Head of caudate nucleus (tissue), 42 donors: ENCODE measurements at places on chromosomes 4 and X.

DNA sequence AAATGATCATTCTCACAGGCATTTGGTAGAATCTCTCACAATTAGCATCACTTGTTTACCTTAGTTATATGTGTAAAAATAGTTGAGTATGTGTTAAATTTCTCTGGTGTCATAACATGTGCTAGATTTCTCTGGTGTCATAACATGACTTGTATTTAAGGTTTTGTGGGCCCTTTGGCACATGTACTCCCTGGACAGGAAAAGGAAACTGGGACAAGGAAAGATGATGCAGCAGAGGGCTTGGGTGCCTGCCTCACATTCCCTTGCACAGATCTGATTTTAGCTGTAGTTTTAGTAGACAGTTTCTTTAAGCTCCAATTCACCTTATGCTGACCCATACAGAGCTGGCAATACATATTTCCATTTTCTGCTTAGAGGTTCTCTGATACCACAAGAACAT is 726.0 kb downstream of the C4orf33 start:
- no peak for DNase-seq

DNA sequence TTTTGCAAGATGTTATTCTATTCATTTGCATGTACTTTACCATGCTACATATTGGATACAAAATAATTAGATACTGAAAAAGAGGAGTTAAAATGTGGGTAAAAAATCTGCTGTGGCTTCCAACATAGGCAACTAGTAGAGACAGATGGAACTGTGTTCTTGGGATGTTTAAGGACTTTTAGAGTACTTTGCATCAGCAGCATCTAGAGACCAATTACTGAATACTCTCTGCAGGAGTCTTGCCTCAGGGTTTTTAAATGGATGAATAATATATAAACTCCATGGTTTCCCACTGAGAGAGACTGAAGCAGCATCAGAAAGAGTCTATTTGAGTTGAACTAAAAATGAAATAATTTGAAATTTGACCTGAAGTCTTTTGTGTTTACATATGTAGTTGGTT is 676.7 kb downstream of the GALNTL6 start:
- no peak for DNase-seq

DNA sequence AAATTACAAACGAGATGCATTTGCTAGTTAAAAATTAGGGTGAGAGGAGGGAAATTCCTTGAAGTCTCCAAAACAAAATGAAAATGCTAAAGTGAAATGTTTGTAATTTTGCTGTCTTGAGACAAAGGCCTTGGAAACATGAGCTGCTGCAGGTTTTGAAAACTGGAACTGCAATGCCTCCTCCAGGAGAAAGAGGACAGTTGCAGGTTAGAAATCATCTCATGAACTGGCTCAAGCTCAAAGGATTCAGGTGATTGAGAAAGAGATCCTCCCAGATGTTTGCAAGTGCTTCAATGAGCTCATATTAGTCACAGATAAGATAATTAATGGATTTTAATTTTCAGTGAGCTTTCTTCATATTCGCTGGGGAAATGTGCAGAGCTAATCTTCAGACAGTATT is 32.4 kb downstream of the SMPX start:
- DNase-seq = no peak

- no peak for DNase-seq
Observed at GRCh38 chr4:37983951-37984350, 23.8 kb downstream of the PTTG2 start.

- no peak for DNase-seq
Observed at GRCh38 chr4:56860781-56861180, 39.3 kb upstream of the SPINK2 start.

DNA sequence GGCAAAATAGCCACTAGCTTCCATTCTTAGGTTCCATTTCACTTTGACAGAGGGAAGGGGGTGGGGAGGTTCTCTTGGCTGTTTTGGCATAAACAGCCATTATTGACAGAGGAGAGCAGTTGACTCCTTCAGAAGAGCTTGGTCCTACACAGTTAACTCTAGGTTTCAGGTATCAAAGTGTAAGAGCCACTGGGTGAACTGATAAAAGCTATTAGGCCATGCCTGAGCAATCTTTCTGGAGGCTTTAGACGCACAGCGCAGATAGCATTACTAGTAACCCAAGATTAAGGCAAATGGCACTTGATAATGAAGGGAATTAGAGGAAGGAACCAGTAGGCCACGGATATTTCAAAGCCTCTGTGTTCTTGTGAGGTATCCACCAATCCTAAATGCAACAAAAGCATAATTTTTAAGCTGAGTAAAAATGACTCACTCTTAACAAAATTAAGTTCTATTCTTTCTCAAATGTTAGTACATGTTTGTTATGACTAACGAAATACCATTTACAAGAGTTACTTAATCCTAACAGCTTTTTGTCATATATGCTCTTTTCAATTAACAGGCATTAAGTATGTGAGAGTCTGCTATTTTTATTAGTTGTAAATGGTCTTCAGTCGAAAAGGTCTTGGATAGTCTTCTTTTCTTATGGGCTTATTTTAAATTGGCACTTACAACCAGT is 53.6 kb downstream of the SLC7A11 start:
- no peak for DNase-seq

DNA sequence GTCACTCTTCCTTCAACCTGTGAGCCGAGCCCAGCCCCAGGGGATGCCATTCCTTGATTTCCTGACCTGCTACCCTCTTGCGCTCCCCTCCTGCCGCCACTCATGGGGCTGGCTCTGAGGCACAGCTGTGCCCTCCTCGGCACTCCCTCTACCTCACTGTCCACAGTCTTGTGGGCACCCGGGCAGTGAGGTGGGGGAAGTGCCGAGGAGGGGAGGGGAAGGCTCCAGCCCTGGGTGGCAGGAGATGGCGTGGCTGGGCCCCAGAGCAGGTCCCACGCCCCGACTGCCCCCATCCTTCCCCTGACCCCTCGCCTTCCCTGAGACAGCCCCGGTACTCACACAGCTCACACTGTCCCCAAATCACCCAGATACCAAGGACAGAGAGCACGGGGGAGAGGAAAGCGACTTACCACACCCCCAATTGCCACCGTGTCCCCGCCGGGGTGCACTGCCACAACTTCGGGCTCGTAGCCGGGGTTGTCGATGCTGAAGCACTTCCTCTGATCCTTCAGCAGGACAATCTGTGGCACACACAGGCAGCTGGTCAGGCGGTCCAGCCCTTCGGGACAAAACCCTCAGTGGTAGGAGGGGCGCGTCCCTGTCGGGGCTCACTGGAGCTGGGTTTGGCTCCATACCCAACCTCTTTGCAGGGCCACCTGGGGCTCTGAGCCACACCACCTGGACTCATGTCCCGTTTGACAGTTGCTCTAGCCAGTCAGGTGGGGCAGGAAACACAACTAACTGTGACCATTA is 37.9 kb downstream of the WDR1 start:
- no peak for DNase-seq

DNA sequence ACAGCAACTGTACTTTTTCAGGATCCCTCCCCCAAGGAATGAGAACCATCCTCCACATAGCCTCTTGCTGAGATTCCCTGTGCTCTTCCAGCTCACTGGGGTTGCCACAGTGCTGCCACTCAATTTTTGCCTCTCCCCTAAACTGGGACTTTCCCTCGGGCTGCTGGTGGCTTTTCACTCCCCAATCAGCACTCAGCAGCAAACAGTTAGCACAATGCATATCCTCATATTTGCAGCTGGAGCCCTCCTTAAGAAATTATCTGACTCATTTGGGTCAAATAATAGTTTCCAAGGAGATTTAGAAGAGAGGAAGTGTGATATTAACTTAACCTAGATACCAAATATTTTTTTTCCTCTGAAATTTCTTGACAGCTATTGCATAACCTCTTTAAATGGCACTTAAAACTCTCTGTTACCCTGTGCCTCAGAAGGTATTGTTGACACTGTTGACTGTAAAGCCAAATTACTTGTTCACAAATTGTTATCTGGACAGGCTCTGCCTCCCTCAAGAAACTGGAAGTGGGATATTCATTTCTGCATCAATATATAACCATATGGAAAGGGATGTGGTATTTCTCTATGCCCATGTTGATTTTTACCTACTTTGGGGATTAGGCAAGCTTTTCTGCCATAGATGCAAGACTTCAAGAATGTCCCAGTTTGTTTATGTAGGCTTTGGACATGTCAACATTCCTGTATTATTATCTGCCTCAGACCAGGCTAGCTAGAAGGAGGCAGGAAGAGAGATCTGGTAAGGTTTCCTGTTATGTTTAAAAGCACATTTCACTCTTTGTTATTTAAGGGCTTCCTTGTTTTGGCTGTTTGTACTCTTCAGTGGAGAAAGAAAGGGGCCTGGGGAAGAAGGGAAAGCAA is 58.0 kb downstream of the SEPTIN11 start:
- DNase-seq = peak; percentile 31

DNA sequence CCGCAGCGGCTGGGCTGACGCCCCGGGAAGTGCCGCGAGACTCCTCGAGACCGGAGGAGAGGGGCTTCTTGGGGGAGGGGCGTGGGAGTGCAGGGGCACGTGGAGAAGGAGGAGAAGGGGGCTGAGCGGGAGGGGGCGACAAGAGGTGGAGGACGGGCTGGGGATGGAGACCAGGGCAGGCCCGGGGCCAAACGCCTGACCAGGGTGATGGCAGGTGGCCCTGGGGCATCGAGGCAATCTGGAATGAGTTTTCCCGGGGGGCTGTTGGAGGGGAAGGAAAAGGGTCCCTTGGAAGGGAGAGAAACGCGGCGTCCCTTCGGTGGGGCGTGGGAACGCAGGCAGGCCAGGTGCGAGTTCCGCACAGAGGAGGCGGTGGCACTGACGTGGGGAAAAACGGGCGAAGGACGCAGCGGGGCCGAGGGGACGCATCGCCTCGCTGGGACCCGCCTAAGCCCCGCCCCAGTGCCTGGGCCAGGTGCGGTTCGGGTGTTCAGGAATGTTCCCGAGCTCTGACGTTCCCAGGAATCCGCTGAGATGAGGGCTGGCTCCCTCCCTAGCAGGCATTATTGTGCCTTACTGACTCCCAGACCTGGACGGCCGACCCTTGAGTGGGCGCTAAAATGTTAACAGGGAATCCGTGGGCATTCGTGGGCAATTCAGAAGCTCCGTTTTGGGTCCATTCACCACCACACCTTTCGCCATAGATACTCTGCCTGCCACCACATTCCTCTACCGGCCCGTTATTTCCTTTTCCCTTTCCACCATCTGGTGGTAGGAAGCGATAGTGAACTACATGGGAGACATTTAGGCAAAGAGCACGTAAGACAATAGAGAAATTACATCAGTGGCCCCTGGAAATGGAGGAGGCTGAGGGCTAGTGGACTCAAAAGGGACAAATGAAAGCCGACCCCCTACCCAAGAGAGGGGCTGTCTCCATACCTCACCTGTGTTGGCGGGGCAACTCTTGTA is 795 bp upstream of the SH3KBP1 start:
- DNase-seq = peak; percentile 26
